Dermis lymphatic vessel endothelial cell (primary cell): ENCODE measurements at places on chromosomes 13 and 19. TPM values are rescaled to one million over a fixed set of nuclear protein-coding genes. Genes with fewer than 3 reads are reported as not detected.

The ZNF91 gene
- 10.8 and 11.2 TPM in 2 replicates for total RNA-seq

The PGLYRP2 gene
- total RNA-seq, result not detected in 2 replicates

The PSG3 gene
- total RNA-seq, result not detected in 2 replicates

The DCLK1 gene
- 6.6 and 12.7 TPM in 2 replicates for total RNA-seq

The TNFSF13B gene
- 0.33 and 0.69 TPM in 2 replicates for total RNA-seq

The KLF16 gene
- 3.9 and 4.7 TPM in 2 replicates for total RNA-seq

The RDH8 gene
- not detected in 2 replicates for total RNA-seq

The SIAH3 gene
- total RNA-seq, result not detected in 2 replicates
